ENCODE measurements at places on chromosomes 7 and 10.

DNA sequence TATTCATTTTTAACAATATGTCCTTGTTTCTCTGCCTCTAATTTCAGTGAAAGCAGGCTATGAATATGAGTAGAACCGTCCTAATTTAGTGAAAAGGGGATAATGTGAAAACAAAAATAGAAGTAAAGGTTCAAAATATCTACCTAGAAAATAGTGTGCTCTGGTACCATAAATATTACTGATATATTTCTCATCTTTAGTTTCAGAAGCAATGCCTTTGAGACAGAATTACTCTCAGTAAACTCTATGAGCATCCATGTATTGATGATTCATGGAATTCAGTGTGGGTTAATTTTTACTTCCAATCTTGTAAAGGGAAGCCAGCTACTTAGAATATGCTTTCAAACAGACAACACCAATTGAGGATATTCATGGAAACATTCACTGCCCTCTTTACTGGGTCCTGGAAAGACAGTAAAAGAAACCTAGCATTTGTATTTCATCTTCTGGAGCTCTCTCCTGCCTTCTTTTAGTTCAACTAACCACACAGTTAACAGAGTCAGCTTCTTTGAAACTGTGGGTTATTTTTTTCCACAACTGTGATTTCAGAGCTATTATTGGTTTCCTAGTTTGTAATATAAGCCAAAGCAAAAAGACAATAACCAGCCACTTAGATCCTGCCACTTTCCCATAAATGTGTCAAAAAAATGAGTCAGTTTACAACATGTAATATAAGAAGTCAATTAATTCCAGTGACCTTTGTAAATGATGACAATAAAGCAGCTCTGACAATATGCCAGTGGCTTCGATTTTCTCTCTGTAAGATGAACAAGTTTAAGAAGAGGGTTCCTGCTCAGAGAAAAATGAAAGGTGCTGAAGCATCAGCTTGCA is 1.7 kb downstream of the LRRN3 start:
- no peaks in the 10 kb centered on the region for H3K27me3 ChIP-seq
- H3K36me3 ChIP-seq = no peaks in the 10 kb centered on the region
- no peak overlapping the region for H3K27ac ChIP-seq
- no peak for DNase-seq

DNA sequence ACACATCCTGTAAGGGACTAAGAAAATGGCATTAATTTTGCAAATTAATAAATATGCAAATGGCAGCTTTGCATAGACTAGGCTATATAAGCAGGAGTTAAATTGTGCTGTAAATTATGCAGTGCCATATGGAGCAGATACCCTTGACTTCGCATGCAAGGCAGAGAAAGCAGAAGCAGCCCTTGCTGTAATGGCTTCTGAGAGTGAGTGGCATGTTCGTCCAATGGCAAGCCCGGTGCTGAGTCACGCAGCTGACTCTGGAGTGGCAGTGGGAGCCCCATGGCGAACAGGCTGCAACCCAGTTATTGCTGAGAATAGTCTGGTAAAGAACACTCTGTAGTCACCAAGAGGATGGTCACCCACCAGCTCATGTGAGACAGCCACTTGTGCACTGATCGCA is 1186.5 kb downstream of the TYW1 start:
- H3K27ac ChIP-seq = no peak overlapping the region
- H3K4me3 ChIP-seq = no peak overlapping the region
- no peaks in the 10 kb centered on the region for H3K27me3 ChIP-seq
- no peak for DNase-seq
- no peaks in the 10 kb centered on the region for H3K4me1 ChIP-seq
- no peaks in the 10 kb centered on the region for H3K36me3 ChIP-seq

GRCh38 chr10:95552679-95553342 is 8.4 kb downstream of the SORBS1 start:
- peak overlapping the region; percentile 47 for H3K4me3 ChIP-seq
- peaks cover 82% of the 10 kb centered on the region for H3K4me1 ChIP-seq
- H3K27me3 ChIP-seq = no peaks in the 10 kb centered on the region
- H3K27ac ChIP-seq = peak overlapping the region; percentile 4
- no peak for DNase-seq

DNA sequence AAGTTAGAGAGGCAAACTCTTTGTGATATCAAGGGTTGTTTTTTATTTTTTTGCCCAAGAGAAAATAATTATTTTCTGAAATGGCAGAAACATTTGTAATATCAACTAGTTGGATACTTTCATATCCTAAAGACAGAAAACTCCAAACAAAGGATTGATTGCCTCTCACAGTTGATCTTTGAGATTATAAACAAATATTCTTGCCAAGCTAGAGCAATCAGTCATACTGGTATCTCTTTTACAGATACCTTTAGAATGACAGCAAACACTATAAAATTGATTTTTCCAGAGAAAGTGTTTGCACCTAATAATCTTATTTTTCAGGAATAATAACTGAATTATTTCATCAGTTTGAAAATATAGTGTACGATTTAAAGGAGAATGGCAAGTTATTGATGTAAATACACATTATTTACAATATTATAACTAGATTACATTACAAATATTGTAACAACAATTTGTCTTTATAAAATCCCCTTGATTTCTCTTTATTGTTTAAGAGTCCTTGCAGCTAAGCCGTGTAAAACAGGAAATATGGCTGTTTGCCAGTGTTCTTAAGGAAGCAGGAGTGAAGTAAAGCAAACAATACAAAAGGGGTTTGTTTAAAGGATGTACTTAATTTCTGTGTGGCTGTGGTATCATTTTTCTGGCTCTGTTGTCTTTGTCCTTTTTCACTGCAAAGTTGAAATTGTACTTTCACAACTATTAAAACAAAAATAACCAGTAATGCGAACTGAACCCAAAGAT is 58.4 kb downstream of the MAPK8 start:
- H3K36me3 ChIP-seq = no peaks in the 10 kb centered on the region
- H3K4me1 ChIP-seq = no peaks in the 10 kb centered on the region
- H3K27me3 ChIP-seq = no peaks in the 10 kb centered on the region
- no peak overlapping the region for H3K4me3 ChIP-seq

- no peaks in the 10 kb centered on the region for H3K36me3 ChIP-seq
- H3K4me1 ChIP-seq = peaks cover 6% of the 10 kb centered on the region
- no peaks in the 10 kb centered on the region for H3K27me3 ChIP-seq
- H3K4me3 ChIP-seq = no peak overlapping the region
These were observed 189.0 kb upstream of the CELF2 start for GRCh38 chr10:10828623-10829022.

GRCh38 chr7:18552316-18552916 is 56.9 kb downstream of the HDAC9 start:
- no peak for DNase-seq
- H3K27me3 ChIP-seq = no peaks in the 10 kb centered on the region
- peak overlapping the region; percentile 60 for H3K27ac ChIP-seq
- H3K4me1 ChIP-seq = peaks cover 40% of the 10 kb centered on the region
- H3K36me3 ChIP-seq = no peaks in the 10 kb centered on the region
- peak overlapping the region; percentile 38 for H3K4me3 ChIP-seq
